ENCODE measurements at places on chromosomes 16 and 17.
A peak's percentile ranks its signal among the peaks of the same experiment; 100 is the strongest.

GRCh38 chr16:69108905-69109252 lies 3.4 kb downstream of the HAS3 start:
- DNase-seq = no peak

- DNase-seq = no peak
Observed at GRCh38 chr17:35774499-35774898, 13.8 kb downstream of the C17orf50 start.

DNA sequence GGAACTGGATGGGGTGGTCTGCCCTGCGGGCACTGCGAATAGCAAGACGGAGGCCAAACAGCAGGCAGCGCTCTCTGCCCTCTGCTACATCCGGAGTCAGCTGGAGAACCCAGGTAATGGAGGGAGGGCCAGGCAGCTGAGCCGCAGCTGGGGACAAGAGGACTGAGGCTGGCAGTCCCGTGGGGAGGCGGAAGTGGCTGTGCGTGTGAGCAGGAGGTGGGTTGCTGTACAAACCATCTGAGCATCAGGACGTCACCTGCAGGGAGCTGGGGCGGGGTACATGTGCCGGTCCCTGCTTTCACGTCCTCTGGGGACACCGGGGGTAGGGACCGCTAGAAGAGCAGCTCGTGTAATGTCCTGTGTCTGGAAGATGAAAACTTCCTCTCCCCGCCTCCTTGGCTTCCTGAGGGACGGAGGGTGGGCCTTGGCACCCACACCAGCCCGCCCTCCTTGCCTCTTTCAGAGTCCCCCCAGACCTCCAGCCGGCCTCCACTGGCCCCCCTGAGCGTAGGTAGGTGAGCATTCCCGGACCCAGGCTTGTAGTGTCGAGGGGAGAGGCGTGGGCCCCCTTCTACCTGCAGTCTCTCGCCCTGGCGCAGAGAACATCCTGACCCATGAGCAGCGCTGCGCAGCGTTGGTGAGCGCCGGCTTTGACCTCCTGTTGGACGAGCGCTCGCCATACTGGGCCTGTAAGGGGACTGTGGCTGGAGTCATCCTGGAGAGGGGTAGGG lies 3.7 kb downstream of the ADAD2 start:
- no peak for DNase-seq

- no peak for DNase-seq
Observed at GRCh38 chr17:38611070-38611786, 5.5 kb upstream of the SRCIN1 start.

GRCh38 chr16:46650254-46650623 lies 29.1 kb upstream of the SHCBP1 start:
- DNase-seq = no peak

DNA sequence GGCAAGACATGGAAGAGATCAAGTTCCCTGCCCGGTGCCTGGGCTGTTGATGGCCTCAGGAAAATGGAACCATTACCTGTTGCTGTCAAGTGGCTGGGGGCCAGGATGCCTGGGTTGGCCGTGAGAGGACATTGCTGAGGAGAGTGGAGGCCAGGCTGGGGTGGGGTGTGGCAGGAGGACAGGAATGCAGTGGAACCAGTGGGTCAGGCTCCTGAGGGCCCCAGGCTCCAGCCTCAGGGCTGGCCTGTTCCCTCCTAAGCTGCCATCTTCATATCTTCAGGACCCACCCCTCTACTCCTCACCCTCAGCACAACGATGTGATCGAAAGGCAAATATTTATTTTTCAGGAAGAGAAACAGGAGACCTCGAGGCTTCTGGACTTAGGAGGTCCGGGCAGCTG lies 8.5 kb upstream of the YPEL3 start:
- DNase-seq = no peak

GRCh38 chr17:39069114-39069756 lies 82.2 kb downstream of the PLXDC1 start:
- no peak for DNase-seq

DNA sequence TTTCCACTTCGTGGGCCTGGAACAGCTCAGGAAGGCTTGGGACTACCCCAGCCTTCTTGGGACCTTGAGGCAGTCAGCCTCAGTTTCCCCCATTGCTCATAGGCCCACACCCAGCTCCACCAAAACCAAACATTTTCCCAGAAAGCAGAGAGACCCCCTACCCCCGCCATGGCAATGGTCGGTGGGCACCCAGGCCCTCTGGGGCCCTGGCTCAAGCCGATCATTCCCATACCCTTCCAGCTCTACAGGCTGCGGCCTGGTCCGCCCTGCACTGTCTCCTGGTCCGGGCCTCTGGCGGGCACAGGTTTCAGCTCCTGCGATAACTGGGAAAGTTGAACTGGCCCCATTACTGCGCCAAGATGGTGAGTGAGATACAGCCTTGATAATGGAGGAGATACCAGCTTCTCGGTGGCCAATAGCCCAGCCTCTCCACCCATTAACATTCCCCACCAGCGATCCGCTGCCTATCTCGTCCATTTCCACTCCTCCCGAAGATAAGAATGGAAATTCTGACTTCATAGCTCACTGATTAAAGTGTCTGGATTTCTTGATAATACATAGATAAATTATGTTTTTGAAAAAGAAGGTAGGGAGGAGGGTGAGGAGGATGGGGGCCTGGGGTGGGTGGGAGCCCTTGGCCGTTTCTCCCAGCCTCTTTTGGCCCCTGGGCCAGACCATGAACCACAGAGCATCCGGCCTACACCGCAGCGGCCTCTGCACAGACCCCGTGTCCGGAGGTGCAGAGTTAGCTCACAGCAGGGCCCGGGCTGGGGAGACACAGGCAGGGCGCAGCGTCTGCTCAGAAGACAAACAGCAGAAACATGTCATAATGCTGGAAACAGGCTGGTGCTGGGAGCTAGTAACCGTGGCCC lies 11.6 kb downstream of the ZFPM1 start:
- no peak for DNase-seq

DNA sequence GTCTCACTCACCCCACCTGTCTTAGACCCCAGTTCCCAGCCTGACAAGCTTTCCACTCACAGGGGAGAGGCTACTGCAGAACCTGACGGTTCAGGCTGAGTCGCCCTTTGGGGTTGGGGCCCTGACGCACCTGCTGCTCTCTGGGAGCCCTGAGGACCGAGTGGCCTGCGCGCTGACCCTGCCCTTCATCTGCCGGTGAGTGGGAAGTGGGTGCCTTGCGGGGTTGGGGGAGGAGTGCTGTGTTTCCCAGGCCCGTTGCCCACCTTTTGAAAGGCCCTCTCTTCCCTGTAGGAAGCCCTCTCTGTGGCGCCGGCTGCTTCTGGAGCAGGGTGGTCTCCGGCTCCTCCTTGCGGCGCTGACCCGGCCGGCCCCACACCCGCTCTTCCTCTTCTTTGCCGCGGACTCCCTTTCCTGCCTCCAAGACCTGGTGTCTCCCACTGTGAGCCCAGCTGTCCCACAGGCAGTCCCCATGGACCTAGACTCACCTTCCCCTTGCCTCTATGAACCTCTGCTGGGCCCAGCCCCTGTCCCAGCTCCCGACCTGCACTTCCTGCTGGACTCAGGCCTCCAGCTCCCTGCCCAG lies 6.1 kb upstream of the TGFB1I1 start:
- DNase-seq = no peak

DNA sequence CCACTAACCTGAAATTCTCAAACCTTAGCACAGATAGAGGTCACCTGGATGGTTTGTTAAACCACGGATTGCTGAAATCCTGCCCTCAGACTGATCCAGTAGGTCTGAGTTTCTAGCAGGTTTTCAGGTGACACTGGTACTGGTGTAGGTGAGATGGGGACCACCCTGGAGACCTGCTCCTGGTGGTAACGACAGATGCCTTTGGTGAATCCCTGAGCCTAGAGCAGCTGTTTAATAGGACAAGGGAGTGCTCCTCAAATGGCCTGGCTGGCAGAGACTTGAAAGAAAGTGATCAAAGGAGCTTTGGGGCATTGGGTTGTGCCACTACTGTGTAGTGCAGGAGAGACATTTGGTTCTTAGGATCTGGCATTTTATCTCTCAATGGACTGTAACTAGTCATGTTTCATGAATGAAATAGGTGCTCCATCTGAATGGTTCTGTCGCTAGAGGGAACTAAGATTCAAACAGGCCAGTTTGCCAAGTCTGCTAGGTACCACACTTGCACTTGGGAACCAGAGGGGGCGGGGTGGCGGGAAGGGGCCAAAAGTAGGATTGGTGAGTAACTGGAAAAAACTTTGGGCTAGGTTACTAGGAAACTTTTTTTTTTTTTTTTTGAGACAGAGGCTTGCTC lies 2.9 kb upstream of the IFI35 start:
- DNase-seq = no peak

- DNase-seq = no peak
Observed at GRCh38 chr16:85952197-85952596, 53.2 kb downstream of the IRF8 start.

DNA sequence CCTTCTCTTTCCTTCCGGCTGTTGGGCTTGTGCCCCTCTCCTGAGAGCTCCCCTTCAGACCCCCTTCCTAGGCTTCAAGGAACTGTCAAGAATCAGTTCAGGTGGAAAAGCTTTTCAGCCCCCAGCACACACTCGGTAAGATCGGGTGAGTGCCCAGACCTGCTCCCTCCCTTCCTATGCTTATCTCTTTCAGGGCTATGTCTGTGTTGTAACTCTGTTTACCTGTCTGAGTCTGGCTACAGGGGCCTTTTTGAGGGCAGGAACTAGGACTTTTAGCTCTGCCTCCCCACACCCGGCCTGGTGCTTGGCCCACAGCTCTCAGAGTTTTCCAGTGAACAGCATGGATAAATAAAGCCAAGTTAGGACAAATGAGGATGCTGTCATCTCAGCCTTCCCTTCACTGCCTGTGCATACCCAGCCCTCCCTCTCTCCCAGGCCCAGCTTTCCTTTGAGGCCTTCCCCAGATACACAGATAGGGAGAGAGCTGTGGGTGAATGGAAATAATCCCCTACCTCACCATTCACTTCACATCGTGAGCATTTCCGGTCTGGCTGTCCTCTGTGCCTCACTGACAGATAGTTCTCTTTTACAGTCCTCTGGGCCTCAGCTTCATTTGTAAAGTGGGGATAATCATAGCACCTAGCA lies 5.7 kb upstream of the MRPS23 start:
- no peak for DNase-seq

- DNase-seq = no peak
Observed at GRCh38 chr16:65546353-65546791, 424.5 kb upstream of the CDH11 start.

- peak; percentile 59 for DNase-seq
Observed at GRCh38 chr16:66275775-66276428, 90.6 kb upstream of the CDH5 start.

- DNase-seq = peak; percentile 45
Observed at GRCh38 chr17:78673395-78673794, 96.2 kb upstream of the DNAH17 start.

DNA sequence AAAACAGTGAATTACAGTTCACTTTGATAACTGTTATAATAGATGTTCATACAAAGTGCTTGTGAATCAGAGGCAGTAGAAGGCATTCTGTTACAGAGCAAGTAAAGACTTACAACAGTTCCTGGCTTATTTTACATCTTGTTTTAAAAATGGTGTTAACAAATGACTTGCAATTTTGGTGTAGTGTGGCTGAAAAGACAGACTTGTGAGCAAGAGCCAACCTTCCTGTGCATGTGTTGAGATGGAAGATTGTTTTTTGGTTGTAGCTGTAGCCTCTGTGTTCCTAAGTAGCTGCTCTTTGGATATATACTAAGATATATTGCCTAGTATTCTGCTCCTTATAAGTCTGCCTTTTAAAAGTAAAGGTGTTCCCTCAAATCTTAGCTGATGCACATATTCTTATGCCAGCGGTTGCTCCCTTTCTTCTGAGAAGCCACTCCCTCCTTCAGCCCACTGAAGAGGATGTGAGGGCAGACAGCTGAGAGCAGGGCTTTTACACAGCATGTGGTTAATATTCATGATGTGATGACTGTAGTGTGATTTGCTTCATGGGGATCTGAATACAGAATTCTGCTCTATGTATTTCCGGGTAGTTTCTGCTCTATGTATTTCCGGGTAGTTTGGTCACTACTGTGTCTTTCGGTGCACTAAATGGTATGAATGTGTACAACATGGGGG lies 182.3 kb downstream of the PHKB start:
- no peak for DNase-seq

DNA sequence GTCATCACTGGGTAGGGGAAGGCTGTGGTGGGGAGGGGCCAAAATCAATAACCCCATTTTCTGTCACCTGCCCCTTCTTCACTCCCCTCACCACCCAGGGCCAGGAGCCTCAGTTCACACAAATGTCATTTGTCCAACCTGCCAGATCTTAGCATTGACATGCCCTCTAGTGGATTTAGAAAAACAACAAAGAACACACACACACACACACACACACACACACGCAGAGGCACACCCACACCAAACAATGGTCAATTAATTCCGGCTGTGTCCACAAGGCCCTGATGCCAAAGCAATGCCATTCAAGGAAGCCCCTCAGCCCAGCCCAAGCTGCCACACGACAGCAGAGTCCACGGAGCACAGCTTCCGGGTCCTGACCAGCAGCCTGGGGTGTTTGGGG lies 68.4 kb downstream of the NOG start:
- no peak for DNase-seq

DNA sequence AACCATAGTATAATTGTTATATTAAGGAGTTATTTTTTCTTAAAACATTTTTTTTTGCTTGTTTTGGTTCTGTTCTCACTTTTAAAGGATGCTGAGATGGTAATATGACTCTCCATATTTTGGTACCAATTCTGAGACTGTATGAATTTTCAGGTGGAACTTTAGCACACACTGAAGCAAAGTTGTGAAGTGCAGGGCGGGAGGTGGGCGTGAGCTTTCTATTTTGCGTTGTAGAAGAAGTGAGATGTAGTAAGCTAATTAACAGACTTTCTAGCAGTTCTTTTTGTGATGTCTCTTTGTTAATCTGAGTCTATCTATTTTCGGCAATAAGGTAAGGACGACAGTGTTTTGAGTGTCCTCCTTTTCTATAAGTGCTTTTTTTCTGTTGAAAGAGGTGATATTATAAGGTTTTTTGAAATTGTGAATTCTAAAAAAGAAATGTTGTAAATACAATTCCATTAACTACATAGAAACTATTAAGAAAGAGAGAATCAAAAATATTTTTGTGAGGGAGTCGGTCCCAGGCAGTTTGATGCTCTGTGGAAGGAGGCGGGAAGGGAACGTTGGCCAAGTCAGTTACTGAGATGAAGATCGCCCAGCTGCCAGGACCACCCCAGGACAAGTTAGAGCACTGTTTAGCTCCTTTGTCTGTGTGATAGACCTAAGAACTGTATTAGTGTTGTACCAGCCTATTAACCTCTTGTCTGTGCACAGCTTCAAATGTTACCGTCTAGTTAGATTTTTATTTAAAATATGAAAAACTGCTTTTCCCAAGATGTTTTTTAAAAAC lies 65.0 kb downstream of the CCDC182 start:
- peak; percentile 9 for DNase-seq
